Fibroblast of the aortic adventitia (primary cell): ENCODE measurements at places on chromosomes 6 and 20.

- DNase-seq = peak; percentile 29
Measured at GRCh38 chr6:17493286-17493685, 99.9 kb downstream of the CAP2 start.

- DNase-seq = no peak
Measured at GRCh38 chr20:35663516-35664465, 909 bp downstream of the CPNE1 start.

DNA sequence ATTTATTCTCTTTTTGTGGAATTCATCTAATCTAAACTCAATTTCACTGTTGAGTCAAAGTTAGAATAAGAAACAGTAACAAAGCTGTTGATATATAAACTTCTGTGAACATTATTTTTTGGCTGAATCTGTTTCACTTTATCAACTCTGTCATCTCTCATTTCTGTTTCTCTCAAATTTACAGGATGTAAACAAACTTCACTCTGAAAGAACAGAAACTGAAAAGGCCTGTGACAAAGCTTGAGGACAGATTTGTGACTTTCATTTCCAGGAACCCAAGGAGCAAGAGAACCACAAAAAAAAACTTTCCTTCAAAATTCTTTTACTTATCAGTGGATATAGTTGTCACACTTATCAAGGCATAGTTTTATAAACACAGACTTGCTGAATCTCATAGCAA lies 447.9 kb upstream of the OPRM1 start:
- DNase-seq = no peak

GRCh38 chr20:49132995-49133478 lies 55.1 kb downstream of the STAU1 start:
- DNase-seq = peak; percentile 90

DNA sequence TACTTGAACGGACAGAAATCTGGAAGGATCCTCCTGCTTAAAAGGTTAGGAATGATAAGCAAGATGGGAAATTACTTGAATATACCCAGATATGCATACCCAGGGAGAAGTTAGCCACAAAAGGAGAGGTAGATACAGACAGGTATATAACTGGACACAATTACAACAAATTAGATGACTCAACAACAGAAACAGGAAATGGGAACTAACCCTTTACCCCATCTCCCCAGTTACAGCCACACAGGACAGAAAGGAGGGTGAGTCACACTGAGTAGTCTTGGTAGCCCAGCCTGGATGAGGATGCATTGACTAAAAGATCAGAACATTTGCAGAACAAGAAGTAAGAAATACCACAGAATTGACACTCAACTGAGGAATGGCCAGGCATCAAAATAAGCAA lies 61.2 kb downstream of the C6orf52 start:
- DNase-seq = peak; percentile 73

- peak; percentile 69 for DNase-seq
Measured at GRCh38 chr20:47606983-47607613, 105.4 kb downstream of the NCOA3 start.

DNA sequence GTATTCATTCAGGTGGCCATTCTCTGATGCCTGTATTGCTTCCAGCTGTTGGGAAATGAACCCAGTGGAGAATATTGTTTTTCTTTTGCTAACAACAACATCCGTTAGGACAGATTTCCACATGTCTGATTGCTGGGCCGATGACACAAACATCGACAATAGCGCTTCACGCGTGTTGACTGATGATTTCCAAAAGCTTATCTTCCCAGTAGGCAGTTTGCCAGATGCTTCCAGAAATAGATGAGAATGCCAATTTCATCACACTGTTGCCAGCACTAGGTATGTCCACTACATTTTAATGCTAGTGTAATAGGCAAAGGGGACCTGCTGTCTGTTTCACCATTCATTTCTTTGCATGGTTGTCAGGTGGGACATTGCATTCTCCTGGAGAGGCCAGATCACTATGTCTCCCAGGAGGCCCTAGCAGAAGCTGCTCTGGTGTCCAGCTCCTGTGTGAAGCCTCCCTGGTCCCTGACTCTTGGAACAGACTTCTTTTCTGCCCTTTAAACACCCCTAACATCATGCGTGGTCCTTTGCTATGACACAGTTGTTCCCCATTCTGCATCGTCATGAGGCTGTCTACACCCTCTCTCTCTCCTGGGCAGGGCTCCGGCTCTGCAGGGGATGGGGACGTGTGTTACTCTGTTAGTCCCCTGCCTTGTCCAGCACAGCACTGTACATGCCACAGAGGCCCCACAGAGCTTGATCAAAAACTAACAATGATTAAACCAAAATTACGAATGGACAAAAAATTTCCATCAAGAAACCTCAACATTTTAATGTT lies 181.6 kb downstream of the CDH26 start:
- DNase-seq = no peak

DNA sequence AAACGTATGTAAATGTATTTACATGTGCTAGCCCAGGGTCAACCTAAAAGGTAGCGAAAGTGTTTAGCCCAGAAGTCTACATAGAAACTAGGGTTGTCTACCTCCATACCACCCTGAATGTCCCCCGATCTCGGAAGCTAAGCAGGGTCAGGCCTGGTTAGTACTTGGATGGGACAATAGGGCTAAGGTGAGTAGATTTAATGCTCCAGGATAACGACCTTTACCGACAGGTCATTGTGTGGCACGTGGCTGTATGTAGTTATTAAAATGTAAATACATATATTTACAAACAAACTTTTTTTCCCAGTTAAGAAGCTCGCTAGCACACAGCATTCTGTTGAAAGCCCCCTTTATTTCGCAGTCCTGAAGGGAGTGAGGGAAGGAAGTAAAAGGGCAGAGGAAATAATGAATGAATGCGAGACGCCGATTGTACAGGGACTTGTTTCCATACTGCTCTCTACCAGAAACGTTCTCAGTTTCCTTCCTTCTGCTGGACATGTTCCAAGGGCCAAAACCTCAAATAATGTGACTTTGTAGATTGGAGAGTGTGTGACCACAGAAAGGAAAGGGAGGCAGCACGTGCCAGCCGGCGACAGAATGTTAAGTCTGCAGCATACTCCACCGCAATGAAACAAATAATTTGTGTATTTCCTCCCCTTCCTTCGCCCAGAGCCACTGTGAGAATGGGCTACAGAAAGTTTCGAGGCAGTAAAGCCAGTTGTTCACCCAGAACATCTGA lies 612 bp downstream of the ADAT2 start:
- DNase-seq = peak; percentile 38

DNA sequence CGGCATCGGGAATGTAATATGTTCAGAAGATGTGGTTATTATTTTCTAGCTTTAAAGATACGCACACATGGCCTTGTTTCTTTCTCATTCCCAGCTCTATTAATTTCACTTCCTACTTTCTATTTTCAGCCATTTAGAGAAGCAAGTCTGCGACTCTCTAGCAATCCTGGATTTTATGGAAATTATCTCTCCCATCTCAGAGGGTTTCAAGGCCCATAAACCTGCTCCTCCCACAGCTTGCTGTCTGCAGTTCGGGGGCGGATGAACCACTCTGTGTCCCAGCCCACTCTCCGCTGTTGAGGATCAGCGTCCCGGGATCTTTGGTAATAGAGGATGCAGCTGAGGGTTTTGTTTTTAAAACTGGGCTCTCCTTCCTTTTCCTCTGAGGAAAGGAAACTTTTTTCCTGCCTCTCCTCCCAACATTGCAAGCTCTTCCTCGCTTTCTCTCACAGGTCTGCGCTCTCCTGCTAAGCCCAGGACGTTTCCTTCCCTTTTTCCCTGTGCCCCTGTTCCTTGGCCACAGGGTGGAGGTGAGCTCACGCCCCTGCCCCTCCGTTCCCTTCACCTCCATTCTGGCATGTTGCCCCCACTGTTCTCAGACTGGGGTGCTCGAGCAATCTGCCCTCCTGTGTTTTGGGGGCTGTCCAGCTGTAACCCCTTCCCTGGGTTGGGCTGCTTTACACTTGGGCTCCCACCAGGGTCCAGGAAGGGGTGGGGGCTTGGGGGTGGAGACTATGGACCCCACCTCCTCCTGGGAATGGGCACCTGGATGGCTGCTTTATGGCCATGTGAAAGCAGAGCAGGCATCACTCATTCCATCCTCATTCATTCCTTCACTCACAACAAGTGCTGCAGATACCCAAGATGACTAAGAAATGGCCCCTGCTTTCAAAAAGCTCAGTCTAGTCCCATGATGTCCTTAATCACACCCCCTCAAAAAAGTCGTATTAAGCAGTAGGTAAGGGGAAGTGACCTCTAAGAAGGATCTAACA lies 54.9 kb downstream of the ZBTB9 start:
- DNase-seq = no peak

GRCh38 chr20:10953437-10953836 lies 279.6 kb upstream of the JAG1 start:
- DNase-seq = no peak

DNA sequence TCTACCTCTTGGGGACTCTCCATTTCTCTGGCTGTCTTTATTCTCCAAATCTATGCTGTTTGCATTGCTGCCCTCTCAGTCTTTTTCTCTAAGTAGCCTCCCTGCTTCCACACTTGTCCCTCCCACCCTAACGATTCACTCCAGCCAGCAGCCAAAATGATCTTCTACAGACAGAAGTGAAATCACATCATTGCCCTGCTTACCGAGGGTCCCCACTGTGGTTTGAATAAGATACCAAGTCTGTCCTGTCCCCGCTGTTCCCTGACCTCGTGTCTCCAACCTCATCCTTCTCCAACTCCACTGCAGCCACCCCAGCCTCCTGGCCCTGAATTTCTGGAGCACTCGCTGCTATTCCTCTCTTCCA lies 11.5 kb upstream of the OCSTAMP start:
- no peak for DNase-seq

- no peak for DNase-seq
Measured at GRCh38 chr6:33272275-33273128, 627 bp downstream of the RPS18 start.

DNA sequence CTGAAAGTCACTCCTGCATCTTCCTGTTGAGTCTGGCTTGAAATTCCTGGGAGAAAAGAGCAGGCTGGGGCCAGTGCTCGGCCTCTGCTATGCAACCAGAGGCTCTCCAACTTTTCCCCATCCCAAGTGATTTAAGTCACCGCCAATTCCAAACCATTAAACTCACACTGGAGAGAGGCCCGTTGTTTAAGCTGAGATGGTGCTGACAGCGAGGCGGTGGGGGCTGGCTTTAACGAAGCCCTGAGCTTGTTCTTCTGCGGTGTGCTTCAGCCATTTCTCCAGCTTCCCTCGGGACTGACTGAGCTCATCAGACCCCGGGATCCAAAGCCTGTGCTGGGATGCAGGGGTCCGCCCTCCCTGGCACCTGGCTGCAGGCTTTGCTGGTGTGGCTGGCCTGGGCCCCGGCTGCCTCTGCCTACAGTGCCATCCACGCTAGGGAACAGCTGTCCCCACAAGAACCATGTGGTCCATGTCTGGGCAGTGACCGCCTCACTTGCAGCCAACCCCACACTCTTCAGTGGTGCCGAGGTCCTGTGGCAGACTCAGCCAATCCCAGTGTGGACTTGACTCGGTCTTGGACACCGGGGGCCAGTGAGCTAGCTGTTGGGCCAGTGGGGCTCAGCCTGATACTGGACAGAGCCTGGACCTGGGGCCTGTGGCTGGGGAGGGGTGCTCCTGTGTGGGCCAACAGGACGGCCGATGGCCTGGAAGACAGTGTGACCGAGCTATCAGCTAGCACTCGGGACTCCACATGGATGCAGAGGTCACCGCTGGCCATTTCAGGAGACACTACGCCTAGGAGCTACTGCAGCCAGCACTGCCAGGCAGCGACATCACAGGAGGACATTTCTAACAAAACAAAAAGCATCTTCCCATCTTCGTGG lies 21.2 kb downstream of the RAMACL start:
- no peak for DNase-seq

- DNase-seq = no peak
Measured at GRCh38 chr6:133456944-133457343, 215.8 kb downstream of the EYA4 start.

- no peak for DNase-seq
Measured at GRCh38 chr6:152298848-152299735, 338.1 kb downstream of the SYNE1 start.

DNA sequence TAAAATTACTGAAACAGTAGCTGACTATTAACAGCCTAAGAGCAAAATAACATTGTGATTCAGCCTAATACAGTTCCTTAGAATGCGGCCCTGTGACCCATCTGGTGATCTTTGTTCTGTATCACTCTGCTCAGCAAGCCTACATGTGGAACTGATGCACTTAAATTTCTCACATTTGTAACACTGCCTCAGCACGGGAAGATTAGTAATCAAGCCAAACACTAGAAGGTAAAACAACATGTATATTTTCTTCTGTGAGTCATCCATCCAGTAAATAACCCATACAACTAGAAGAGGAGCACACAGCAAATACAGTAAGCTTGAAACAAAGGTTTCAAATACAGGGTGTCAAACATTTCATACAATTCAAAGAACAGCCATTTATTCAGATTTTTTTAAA lies 189.7 kb upstream of the NOX3 start:
- peak; percentile 9 for DNase-seq

DNA sequence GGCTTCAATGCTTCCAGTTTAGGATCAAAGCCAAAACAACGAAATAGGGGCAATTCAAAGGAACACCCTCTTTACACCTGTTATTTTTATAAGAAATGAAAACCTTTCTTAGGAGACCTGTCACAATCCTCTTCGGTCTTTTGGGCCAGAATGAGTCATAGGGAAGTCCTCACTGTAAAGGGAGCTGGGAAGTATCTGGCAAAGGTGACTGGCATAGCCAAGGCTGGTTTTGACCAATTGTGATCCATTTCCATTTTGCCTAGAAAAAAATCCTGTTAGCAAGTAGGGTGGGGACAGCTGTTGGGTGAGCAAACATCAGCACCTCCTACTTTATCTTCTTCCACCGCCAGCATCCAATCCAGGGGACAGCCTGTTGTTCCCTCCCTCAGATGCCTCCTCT lies 343.2 kb upstream of the SULF2 start:
- DNase-seq = peak; percentile 3

- DNase-seq = no peak
Measured at GRCh38 chr6:116390581-116390980, 19.8 kb downstream of the DSE start.

DNA sequence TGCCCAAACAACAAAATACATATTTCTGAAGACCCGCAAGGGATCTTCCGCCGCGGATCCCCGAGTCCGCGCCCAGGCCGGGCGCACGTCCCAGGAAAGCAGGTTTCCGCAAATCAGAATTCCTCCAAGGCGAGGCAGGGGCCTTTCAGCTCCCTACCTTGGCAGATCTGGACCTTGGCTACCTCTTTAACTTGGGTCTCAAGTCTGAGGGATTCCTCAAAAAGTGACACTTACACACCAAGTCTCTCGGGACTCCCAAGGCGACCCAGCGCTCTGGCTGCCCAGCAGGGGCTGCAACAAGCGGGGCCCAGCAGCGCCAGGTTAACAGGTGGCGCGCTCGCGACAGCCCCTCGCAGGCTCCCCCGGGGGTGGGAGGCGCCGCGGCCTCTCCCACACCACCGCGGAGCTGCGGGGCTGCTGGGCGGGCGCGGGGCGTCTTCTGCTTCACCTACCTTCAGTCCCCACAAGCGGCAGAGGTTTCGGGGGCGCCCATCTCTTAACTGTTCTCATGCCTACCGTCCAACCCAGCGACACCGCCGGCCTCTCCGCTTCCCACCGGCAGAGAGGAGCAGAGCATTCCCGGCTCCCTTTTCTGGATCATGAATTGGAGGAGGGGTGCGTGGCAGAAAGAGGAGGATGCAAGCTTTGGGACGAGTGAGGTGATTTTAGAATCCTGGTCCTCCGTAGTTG lies 414 bp downstream of the SIM1 start:
- DNase-seq = no peak
